ENCODE measurements at places on chromosomes 6 and 20.

DNA sequence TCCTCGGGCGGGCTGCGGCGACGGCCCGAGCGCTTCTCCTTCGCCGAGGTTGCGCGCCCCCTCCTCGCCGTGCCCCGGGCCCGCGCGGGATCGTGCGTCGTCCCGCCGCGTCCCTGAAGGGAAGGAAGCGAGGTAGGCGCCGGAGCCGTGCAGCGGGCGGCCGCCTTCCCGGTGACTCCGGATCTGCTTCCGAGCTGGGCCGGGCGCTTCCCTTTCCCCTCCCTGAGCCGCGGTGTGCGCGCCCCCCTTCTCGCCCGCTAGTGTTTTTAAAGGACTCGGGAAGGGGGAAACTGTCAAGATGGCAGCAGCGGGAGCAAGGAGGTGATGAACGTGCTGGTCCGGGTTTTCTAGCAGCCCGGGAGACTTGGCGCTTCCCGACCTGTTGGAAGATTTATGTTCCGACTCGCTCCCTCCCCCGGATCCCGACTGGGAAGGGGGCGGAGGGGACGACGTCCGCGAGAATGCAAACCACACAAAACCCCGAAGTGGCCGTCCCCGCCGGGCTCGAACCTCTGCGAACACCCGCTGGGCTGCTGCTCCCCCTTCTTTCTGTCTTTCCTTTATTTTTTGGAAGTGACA is 744 bp upstream of the FOXO3 start:
- no peak for DNase-seq

DNA sequence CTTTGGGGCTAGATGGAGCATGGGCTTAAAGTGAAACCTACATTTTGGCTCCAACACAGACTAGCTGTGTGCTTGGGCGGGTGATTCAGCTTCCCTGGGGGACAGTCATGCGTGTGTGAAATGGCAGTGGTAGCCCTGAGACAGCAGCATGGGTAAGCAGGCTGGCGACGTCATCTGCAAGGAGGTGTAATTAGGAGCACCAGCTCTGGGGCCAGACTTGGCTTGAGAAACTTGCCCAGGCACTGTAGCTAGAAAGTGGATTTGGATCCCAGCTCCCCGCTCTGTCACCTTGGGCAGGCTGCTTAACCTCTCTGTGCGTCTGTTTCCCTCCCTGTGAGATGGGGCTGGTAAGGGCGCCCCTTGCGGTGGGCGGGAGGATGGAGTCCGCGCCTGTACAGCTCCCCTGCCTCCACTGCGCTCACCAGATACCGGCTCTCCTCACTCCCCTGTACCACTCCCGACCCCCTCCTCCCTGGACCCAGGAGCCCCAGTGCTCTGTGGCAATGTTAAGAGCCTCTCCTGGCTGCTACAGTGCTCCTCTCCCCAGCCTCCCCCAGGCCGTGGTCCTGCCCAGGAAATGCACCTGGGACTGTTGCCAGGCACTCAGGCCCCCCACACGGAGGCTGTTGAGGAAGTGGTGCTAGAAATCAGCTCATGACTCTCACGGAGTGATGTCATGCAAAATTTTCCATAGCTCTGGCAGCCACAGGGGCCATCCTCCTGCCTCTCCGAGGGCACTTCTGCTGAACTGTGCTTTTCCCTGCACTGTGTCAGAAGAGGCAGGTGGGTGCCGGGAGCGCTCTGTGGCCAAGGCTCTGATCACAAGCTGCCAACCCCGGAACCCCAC is 44.6 kb downstream of the SYNJ2 start:
- DNase-seq, result peak; percentile 77

GRCh38 chr6:57267586-57268293 is 45.6 kb upstream of the RAB23 start:
- DNase-seq, result no peak

DNA sequence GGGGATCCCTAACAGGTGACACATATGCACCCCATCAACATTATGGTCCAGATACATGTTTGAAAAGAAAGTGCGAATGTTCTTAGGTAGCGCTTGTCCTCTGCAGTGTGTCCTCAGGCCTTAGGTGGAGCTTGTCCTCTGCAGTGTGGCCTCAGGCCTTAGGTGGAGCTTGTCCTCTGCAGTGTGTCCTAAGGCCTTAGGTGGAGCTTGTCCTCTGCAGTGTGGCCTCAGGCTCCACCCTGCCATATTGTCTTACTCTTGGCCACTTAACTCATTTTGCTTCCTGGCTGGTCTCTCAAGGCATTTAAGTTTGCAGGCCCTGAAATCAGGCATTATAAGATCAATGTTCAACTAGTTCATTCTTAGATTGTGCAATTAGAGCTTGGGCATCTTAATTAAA is 74.7 kb upstream of the SCP2D1 start:
- DNase-seq, result no peak
